ENCODE measurements at places on chromosomes 12 and 14.

DNA sequence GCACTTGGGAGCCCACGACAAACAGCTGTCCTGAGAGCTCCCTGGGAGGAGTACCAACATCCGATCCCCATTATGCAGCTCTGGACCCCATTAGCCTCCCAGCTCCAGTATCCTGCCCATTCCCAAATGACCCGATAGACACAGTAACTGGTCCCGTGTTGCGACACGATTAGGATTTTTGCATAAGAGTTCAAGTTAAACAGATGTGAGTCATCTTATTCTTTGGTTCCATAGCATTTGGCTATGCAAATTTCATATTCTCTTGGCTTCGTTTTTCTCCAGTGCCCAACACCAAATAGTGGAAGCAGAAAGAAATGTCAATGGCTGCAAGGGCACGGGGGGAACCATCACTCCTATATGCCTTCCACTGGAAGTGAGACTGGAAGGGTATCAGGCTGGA lies 43.0 kb upstream of the LRRC10 start:
- no peak for DNase-seq

DNA sequence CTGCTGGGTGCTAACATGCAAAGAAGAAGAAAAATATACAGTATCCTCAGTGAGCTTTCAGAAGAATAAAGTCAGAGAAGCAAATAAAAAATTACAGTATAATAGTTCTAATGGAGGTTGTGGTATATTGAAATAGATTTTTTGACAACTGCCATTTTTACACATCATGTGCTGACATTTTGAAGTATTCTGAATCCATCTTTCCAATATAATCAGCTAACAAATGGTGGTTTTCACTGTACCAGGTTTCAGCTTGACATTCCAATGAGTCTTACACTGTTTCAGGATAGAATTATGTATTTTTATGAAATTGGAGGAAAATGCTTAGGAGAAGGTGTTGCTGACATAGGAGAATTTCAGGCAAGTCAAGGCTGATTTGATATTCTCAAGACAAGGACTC lies 26.3 kb upstream of the TBC1D30 start:
- no peak for DNase-seq

- no peak for DNase-seq
These were observed 90.1 kb downstream of the STXBP6 start for GRCh38 chr14:24959791-24960331.

GRCh38 chr12:20489645-20490044 lies 121.3 kb downstream of the PDE3A start:
- no peak for DNase-seq

GRCh38 chr12:39490500-39491282 lies 47.8 kb upstream of the KIF21A start:
- DNase-seq = peak; percentile 88

DNA sequence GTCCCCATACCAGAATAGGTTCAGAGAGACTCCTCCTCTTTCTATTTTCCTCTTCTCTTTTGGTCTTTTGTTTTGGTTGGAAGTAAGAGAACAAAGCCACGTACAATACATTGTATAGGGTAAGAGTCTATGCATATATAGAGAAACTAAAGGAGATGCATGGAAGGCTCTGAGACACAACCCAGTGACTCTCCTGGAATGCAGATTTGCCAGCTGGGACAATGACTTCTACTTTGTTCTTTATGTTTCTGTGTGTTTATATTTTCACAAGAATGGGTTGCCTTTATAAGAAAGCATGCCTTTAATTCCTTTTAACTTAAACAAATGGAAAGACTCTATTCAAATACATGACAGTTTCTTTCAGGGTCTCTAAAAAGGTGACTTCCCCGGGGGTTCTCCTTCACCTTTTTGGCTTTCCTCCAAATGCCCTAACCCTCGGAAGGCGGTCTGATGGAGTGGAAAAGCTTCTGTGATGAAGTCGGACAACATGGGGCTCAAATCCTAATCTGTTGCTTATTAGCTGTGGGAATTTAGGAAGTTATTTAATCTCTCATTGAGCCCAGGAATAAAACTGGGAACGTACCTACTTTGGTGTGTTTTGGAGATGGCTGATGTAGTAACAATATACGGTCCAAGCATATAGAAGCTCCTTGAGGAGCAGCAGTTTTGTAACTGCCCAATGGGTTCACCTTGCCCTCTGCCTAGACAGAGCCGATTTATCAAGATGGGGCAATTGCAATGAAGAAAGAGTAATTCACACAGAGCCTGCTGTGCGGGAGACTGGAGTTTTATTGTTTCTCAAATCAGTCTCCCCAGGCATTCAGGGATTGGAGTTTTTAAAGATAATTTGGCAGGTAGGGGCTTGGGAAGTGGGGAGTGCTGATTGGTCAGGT lies 9.1 kb upstream of the SERPINA1 start:
- DNase-seq = no peak

- DNase-seq = no peak
These were observed 81.1 kb downstream of the NRXN3 start for GRCh38 chr14:78251308-78251707.
